ENCODE measurements at places on chromosomes 5 and 9.

DNA sequence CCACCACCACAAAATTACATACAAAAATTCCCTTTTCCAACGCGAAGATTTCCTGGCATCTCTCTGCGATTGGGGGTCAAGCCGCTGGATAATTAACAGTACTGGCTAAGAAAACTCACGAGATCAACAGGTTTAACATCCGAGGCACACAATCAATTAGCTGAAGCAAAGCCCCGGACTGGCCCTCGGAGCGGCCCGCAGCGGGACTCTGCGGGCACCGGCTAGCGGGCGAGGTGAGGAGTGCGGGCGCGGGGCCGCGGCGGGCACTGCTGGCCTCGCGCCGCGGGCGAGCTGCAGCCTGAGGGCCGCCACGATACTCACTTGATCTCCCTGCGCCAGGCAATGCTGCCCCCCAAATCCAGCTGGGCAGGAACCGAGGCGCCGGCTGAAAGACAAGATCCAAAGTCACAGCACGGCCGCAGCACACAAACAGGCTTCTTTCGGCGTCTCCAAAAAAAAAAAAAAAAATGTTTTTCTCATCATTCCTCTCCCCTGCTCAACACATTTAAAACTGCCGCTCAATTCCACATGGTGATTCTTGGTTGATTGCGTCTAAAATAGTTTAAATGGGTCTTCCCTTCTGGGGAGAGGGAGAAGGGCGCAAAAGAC, 210.2 kb downstream of the MEF2C start:
- peak; percentile 62 for DNase-seq

DNA sequence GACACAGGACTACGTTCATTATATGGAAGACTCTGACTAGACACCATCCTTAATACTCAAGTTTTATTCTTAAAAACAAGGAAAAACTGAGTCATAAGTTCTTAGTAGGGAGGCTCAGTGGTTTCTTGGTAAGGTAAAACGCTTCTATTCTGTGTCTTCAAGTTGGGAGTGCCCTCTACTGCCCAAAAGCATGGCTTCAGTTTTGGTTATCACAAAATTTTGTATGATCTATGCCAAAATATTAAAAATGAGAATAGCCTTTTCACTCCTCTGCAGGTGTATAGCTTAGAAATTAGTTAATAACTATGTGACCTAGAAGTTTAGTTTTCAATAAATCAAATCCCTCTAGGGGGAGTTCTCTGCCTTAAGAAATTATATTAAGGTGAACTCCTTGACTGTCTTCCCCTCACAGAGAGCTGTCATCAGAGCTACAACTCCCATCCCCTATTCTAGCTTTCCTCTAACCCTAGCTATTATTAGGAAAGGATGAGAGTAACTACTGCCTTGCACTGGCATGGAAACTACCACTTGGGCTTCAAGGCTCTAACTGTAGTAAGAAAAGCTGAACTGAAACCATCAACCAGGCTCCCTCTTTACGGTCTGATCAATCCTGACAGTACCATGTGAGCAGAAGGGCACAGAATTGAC, 189.7 kb downstream of the GNAQ start:
- DNase-seq = peak; percentile 37

- no peak for DNase-seq
These were observed 290.8 kb downstream of the MED10 start for GRCh38 chr5:6087576-6087975.

DNA sequence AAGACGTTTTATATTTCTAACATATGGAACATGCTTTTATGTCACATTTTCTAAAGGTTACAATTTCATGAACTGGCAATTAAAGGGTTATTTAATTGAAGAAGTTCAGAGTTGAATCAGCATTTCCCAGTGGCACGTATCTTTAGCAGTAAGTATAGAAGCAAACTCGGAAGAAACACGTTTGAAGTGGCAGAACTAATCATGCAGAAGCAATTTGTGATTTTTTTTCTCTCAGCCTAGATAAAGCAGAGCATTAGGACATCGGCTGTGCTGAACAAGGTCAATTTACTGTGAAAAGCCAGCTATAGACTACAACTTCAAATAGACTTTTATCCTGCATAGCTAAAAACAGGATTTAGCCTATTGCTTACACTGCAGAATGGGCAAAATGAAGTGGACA, 104.7 kb downstream of the ISL1 start:
- no peak for DNase-seq

- DNase-seq = no peak
These were observed 645.0 kb upstream of the KLF4 start for GRCh38 chr9:108134486-108135128.

DNA sequence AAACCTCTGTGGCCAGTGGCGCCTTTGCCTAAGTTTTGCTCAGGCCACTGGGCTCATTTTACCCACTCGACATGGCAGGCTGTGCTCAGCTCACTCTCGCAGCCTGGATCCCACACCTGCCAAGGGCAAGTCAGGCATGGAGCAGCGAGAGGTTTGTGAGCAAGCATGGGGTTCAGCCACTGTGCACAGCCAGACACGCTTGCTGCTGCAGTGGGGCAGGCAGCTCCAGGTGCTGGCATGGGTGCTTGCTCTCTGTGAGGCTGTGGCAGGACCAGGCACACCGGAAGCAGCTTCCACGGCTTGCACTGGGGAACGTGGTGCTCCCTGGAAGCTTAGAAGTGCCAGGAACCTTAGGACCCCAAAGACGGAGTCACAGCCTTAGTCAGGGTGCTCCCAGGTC, 470.1 kb downstream of the CDH9 start:
- DNase-seq = no peak

DNA sequence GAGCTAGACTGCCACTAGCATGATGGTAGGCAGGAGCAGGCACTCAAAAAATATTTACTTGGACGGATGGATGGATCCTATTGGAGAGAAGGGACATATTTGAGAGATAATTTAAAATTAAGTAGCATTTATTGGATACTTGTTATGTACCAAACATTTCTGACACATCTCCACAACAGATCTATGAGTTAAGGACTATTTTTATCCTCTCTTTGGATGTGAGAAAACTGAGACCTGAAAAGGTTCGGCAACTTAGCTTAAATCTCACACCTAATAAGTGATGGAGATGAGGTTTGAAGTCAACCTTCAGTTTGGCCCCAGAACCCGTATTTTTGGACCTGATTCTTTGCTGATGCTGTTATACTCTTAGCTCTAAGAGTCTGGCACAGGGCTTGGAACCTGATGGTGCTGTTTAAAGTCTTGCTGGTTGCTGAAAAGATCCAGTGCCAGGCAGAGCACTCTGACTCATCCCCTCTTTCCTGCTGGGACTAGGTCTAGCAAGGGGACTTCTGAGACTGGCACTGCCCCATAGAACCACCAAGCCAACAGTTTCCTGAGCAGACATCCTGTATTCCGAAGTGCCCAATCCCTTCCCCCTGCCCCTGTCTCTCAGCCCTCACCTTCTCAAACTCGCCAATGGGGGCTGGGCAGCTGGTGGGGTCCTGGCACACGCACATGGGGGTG, 15.6 kb downstream of the SPARC start:
- no peak for DNase-seq

GRCh38 chr9:9536523-9536922, 1076.3 kb downstream of the PTPRD start:
- DNase-seq = no peak

GRCh38 chr9:28810388-28811075, 1237.3 kb upstream of the C9orf72 start:
- peak; percentile 23 for DNase-seq

DNA sequence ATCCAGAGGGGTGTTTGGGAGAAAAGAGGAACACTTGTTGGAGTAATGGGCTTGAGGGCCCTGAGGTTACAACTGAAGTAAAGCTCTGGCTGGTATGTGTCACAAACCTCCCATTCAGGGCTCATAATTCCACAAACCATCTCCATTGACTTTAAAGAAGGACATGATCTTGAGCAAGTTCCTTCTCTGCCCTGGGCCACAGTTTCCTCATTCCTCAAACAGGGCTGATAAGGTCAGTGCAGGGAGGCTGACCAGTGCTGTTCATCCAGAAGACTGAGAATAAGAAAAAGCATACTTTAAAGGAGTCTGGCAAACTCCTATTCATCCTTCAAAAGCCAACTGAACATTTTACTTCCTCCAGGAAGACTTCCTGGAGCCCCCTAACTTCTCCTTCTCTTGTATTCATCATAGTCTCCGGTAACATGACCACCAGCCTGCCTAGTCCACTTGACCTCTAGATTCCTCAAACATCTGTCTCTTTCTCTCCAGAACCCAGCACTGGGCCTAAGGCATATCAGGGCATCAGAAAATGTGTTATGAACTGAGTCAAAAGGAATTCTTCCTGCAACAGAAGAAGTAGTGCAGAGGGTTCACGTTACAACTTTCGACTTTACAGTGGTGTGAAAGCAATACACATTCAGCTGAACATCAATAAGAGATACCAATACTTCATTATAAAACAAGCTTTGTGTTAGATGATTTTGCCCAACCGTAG, 20.7 kb upstream of the PTPN3 start:
- DNase-seq = peak; percentile 8

DNA sequence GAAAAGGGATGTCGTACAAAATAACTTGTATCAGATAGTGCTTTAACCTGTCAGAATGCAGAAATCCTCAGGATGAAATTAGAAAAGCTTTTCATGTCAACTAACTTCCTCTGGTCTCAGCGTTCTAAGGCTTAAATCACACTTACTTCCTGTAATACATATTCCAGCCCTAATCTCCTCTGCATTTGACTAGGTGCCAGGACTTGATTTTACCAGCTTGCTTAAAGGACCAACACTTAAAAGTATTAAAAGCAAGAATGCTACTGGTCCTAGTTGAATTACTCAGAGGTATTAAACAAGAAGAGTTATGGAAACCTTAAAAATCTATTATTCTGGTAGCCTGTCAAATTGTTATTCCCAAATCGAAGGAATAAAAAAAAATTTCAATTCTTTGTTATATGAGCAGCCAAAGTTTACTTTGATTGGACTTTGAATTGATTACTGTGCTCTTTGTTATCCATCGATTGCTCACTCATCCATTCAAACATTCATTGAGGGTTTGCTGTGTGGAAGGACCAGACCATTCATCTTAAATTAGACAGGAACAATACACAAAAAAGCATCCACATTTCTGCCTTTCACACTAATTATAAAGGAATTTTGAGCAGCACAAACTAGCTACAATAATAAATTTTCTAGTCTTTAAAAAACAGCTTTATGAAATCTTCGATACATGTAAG, 108.7 kb downstream of the MUSK start:
- DNase-seq = no peak

- no peak for DNase-seq
These were observed 1708.8 kb upstream of the C9orf72 start for GRCh38 chr9:29282121-29282520.

GRCh38 chr9:84151640-84152039, 171.0 kb downstream of the RMI1 start:
- DNase-seq = no peak

- no peak for DNase-seq
These were observed 223.3 kb downstream of the SLF1 start for GRCh38 chr5:94841598-94842322.

GRCh38 chr5:145699846-145700245, 135.3 kb downstream of the PRELID2 start:
- DNase-seq = no peak

Data from NB4 (cell line).